ENCODE measurements at places on chromosomes 16 and 17.

DNA sequence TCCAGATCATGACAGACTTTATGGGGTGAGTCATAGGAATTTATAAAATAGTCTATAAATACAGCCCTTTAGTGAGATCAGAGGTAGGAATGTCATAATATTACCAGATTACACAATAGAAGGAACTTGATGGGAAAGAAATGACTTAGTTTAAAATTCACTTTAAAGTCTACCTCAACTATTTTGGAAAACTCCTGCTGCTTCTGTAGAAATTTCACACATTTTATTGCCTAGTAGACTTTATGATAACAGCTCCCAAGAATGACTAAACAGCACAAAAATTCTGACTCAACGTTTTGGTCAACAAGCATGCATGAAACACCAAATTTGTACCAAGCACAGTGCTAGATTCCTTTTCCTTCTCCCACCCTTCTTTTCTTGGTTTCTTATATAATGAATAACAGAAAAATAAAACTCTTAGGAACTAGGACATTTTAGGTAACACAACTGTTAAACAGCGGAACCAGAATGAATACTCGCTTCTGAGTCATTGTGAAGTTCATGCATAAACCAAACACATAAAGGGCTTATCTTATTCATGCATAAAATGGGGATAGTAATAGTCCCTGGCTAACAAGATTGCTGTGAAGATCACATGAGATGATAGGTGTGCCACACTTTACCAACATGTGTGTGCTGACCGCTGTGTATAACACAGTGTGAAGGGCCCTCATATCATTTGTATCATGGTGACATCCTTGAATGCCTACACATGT, 243.9 kb downstream of the CDH8 start:
- no peak for DNase-seq

- no peak for DNase-seq
Measured at GRCh38 chr16:22098405-22099255, 6.3 kb downstream of the VWA3A start.

- peak; percentile 37 for DNase-seq
Measured at GRCh38 chr17:77214328-77214727, 73.6 kb downstream of the SEC14L1 start.

DNA sequence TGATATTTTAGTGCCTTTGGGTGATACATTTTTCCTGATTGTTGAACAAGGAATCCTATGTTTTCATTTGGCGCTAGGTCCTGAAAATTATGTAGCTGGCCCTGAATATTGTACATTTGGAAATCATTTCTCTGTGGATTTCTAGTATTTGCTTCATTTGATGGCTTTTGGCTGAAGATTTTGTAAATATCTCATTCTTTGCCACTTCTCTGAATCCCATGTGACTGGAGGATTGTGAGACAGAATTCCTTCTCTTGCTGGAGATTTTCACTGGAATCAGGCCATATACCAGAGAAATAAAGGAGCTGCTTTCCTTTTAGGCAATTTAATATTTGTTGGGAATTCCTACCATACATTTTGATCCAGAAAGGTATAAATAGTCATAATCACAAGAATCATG, 8.6 kb downstream of the KRT28 start:
- DNase-seq, result no peak

DNA sequence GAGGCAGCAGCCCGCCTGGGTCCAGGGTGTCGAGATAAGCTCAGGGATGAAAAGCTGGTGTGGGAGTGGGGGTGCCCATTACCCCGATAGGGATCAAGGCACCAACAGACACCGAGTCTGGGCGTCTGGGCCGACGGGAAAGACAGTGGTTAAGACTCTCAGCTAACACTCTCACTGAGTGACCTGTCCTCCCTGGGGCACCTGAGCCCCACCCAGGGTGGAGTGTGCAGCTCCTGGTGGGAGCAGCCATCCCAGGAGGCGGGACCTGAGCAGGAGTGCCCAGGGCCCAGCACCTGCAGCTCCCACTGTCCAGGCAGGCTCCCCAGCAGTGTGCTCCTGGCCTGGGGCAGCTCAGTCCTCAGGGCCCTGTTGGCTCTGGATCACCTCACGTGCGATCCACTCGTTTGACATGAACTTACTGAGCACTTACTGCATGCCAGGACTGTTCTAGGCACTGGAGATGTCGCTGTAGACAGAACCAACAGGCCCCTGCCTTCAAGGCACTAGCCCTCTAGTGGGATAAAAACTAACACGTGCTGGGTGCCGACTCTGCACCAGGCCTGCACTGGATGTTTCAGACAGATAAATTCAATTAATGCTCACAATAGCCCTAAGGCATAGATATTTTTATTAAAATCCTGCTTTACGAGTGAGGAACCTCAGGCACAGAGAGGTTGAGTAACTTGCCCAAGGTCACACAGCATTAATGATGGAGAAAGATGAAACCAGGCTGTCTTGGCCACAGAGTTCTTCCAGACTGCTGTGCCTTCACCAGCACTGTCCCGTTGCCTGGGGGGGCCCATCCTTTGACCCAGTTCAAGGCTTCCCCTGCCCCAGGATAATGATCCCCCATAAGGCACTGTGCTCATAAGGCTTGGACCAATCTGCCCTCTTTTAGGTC, 1.9 kb downstream of the EVPLL start:
- DNase-seq, result no peak

GRCh38 chr17:63682441-63682840, 17.5 kb downstream of the LIMD2 start:
- no peak for DNase-seq

DNA sequence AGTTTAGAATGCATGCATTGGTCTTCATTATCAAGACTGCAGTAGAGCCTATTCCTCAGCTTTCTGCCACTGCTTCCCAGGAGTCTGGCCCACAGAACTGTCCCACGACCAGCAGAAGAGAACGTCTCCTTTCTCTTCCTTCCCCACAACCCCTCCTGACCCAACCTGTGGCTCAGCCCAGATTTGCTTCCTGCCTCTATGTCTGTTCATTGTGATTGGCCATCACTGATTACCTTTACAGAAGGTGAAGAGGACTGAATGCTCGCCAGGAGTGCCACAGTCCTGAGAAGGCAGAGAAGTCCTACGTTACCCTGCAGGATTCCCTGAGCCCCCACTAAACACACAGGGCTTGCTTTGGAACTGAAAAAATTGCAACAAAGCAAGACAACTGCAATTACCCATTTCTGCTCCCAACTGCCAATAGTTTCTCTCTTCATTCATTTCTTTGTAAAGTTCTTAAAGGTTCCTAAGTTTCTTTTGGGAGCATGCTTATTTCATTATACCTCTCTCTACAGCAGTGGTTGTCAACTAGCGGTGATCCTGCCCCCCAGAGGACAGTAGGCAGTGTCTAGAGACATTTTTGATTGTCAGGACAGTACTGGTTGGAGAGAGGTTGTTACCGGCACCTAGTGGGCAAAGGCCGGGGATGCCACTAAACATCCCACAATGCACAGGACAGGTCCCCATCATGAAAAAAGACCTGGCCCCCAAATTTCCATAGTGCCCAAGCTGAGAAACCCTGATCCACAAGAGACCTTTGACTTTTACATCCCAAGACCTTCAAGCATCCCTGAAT, 4.5 kb upstream of the NAT9 start:
- DNase-seq, result peak; percentile 69

DNA sequence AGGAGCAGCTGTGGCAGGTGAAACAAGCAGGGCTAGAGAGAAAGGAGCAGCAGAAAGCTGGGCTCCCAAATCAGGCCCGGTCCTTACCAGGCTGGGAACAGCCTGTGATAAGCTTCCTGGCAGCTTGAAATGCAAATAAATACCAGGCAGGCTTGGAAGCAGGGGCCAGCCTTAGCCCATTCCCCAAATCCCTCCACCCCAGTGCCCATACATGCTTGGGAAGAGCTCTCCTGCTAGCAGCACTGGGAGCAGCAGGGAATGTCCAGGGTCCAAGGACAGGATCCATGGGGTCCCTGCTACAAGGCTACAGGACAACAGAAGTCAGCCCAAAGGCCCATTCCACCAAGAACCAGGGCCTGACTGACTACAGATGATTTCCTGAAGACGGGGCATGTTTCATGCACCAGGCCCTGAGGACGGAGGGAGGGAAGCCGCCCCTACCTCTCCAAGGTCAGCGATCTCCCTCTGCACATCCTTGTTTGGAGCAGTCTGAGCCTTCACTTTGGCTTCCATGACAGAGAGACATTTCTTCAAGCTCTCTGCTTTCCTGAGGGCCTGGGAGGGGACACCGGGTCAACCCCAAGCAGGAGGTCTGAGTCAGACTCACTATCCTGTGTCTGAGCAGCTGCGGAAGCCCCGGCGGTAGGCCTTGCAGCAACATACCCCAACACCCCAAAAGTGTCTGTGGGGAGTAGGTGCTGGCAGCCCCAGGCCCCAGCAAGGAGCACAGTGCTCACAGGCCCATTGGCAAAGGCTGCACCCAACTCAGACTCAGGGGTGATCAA, 2.6 kb upstream of the EXOSC6 start:
- peak; percentile 51 for DNase-seq

GRCh38 chr17:15377200-15377599, 35.8 kb upstream of the TEKT3 start:
- peak; percentile 92 for DNase-seq

GRCh38 chr16:48602356-48603014, 7.5 kb downstream of the N4BP1 start:
- no peak for DNase-seq

DNA sequence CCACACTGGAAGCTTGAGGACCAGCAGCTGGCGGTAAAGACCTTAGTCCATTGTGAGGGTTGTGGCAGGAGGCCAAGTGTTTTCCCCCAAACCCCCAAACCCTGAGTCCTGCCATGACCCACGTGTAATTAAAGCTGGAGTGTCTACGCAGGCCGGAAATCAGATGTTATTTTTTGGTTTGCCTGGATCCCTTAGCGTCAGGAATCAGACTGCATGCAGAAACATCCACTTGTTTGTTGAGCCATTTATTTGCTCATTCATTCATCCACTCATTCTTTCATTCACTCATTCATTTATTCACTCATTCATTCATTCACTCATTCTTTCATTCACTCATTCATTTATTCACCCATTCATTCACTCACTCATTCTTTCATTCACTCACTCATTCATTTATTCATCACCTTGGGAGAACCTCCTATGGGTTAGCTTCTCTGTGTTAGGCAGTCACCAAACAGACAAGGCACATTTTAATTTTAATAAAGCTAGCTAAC, 313.1 kb downstream of the MAF start:
- no peak for DNase-seq

GRCh38 chr17:58308173-58308984, 20.2 kb downstream of the TSPOAP1 start:
- DNase-seq, result peak; percentile 77

DNA sequence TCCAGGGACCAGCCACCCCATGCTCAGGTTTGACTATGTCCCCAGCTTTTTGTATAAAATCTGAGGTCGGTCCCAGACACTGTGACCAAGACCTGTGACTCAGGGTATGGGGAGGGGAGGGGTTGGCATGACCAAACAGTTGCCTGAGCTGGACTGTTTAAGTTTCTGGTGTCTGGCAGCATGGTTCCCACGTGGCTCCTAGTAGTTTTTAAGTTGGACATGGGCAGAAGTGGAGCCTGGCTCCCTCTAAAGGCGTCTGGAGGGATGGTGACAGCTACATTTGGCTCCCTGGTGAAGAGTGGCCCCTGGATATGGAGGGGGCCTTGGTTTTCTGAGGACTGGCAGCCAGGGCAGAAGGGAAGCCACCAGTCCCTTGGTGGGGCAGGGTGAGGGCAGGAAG, 7.9 kb downstream of the SMCR8 start:
- peak; percentile 92 for DNase-seq

- no peak for DNase-seq
Measured at GRCh38 chr17:19537111-19537510, 3.5 kb downstream of the SLC47A1 start.

DNA sequence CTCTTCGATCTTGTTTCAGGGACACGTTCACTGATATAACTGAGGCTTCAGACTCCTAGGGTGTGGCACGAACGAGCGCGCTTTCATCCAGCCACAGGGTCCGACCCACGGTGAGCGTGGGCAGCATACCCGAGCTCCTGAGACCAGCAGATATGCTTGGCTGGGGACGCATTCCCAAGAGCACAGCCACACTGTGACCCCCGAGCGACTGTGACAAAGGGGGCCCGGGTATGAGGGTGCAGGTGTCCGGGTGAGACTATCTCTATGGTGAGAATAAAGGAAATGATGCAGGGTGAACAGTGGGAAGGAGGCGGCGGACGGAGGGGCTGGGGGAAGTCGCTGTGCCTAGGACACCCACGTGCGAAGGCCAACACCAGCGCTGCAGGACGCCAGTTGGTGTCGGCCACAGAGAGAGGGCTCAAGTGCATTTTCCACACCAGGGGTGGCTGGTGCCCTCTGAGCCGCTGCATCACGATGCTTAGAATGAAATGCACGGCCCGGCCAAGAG, 17.6 kb downstream of the RPH3AL start:
- DNase-seq, result peak; percentile 35

GRCh38 chr17:7336240-7337175, at the start of gene ACAP1:
TSS of gene ACAP1 (plus strand) at chr17:7336529. CDS start at chr17:7336735, 206 bp downstream.
- DNase-seq, result peak; percentile 27

GRCh38 chr17:64974750-64975317, 55.6 kb upstream of the LRRC37A3 start:
- DNase-seq, result no peak

- no peak for DNase-seq
Measured at GRCh38 chr16:5062790-5063765, 2.7 kb downstream of the C16orf89 start.

All from osteoblast (primary cell).